M059J (cell line): ENCODE measurements at places on chromosomes 16 and 17.

DNA sequence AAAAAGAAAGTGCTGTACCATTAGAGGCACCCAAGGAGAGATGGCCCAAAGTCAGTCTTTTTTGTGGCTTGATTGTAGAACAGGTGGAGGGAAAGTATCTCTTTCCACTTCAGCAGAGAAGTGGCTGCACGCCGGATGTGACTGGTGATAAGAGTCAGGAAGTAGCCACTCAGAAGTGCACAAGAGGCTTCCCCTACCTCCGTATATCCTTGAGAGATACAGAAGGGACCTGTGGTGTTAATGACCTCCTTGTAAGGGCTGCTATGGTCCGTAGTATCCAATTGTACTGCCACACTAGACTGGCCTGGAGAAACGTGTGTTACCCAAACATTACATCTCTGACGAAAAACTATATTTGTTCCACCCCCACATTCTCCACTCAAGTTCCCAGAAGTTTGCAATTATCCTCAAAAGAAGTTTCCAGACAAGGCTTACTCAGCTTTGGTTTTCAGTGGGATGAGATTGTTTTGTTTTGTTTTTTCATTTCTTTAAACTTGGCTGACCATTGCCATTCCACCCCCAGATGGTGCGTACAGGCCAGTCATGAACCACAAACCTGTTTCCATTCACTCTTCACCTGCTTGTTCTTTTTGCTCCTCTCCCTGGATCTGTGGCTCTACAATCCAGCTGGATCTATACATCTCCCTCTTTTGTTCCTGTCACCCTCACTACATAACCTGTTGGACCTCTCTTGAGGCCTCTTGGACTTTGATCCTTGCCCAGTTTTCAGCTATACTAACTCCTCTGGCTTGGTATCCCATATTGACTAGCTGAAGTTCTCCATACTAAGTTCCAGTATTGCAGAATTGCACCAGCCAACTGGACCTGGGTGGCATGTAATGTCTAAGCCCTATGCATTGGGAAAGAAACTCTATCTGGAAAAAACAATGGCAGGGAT, 20.7 kb upstream of the MED13 start:
- DNase-seq = no peak

DNA sequence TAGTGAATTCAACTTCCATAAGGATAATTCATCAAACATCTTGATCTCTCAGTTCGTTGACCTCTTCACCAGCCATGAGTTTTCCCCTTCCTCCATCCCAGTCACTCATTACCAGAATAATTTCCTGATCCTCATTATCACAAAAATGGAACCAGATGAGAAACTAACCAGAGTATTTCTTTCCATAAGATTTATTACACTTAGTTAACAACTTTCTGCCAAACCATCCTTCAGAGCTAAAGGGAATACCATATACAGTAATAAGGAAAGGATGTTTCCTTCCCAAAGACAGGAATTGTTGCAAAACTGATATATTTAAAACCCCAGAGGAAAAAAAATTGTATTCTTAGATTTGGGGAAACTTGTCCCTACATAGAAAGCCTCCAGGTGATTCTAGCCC, 8.6 kb downstream of the KRTAP29-1 start:
- no peak for DNase-seq

DNA sequence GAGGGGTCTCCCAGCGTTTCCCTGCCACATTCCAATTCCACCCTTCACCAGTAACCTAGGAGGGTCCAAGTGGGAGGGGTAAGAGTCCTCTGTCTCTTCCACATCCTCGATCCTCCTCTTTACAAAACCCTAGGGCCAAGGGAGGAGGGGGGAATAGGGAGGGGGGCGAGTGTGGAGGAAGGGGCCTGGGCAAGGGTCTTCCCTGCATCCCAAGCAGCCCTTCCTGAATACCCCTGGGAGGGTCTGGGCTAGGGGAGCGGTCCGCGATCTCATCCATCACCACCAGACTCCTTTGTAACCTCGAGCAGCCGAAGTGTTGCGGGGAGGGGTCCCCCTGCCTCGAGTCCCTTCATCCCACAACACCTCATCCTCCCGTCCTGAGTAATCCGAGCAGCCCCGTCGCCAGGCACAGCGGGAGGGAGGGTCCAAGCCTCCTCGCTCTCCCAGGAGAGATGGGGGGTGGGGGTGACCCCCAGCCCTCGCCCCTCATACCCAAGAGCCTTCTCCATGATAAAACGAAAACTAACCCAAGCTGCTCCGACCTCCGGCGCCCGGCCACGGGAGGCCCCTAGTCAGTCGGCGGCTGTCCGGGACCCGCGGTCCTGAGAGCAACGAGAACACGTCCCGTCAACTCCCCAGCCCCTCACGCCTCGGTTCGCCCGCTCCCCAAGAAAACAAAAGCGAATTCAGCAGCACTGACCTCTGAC, 502 bp downstream of the SMPD3 start:
- DNase-seq = no peak

- DNase-seq = no peak
Observed at GRCh38 chr16:3030222-3031212, 6.2 kb downstream of the BICDL2 start.

DNA sequence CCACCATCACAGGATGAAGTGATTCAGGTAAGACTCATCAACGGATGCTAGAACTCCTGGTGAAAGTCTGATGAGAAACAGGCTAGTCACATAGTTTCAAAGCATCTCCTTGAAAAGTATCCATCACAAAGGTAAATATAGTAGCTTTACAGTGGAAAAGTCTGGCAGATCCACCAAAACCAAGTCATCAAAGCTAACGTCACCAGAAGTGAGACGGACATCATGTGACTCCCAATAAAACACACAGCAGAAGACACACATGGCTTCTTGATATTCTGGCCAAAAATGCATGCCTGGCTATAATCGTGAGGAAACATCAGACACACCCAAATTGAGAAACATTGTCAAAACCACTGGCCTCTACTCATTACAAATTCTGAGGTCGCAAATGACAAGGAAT, 17.9 kb upstream of the TRPV3 start:
- DNase-seq = peak; percentile 76

GRCh38 chr16:2090777-2091546, 43.2 kb downstream of the TSC2 start:
- DNase-seq = no peak

DNA sequence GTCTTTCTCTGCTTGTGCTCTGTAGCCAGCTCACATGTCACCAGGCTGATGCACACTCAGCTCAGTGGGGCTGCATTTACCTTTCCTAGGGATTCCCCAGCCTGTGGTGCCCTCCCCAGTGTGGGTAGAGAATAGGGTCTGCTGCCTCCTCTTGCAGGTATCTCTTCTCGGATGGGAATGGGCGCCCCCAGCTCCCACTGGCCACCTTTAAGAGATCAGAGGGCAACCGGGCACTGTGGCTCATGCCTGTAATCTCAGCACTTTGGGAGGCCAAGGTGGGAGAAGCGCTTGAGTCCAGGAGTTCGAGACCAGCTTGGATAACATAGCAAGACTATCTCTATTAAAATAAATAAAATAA, 3.3 kb downstream of the XYLT2 start:
- no peak for DNase-seq

GRCh38 chr17:12523244-12523643, 142.4 kb upstream of the MYOCD start:
- no peak for DNase-seq

DNA sequence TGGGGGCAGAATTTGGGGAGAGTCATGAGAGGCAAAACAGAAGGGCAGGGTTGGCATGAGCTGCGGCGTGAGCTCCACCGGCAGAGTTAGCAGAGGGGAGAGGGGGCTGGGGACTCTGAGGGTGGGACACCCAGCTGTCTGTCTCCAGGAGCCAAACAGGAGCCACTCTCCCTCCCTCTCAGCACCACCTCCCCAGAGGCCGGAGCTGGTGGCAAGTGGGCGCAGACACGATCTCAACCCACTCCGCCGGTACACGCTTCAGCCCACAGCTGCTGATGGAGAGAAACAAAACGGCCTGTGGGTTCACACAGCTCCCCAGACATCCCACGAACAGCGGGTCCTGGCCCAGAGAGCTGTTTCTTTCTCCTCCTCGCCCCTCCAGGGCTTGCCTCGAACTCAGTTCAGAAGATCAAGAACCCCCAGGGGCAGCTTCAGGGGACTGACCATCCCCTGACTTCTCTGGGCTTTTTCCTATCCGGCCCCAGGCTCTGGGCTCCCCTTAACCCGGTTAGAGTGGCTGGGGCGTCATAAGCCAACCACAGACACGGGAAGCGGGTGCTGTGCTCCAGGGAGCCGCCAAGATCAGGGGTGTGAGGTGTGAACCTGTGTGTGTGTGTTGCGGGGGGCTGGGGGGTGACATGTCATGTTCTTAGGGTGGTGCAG, 7.6 kb downstream of the RHBDF2 start:
- no peak for DNase-seq

- no peak for DNase-seq
Observed at GRCh38 chr17:82830249-82830661, 9.6 kb downstream of the ZNF750 start.

DNA sequence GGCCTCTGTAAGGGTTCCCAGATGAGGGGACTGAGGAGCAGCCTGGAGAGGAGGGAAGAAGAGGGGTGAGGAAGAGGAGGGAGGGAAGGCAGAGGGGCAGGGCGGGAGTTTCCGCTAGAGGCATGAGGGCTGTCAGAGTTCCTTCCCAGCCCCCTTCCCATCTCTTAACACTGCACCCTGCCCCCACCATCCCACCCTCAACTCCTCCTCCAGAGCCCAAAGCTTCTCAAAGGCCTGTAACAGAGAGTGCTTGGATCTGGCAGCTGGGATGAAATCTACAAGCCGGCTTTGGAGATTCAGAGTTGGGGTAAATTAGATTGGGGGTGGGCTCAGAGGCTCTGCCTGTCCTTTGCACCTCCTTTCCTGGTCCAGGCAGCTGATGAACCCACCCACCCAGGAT, 57.3 kb upstream of the DLX4 start:
- DNase-seq = no peak

GRCh38 chr16:50740736-50741135, 1.1 kb upstream of the CYLD start:
- no peak for DNase-seq

DNA sequence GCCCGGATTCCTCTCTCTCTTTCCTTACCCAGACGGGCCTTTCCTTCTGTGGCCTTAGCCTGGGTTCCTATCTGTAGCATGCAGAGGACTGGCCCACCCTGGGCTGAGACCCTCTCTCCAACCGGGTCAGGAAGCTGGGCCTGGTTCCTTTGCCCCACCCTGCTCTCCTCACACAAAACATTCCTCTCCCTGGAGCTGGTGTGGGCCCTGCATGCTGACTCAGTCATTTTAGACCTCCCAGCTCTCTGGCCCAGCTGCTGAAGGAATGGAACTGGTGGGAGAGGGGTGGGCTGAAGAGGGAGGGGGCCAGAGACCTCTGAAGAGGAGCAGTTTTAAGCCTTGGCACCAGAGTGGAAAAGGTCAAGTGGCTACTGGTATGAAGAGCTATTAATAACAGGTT, 957 bp downstream of the MYL4 start:
- no peak for DNase-seq

DNA sequence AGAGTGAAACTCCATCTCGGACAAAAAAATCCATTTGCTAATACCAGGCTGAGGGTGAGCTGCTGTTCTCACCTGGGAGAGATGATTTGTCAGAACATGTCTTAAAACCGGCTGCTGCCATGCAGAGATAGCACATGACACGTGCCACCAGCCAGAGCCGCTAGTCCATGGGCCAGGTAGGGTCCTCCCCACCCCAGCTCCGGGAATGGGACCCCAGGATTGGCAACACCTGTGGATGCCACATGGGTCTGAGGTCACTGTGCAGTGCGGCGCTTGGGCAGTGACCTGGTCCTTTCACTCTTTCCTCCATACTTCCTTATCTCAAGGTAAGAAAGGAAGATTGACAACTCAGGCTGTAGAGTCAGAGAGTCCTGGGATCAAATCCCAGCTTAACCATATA, 393.3 kb upstream of the TNRC6C start:
- DNase-seq = no peak

GRCh38 chr17:8417806-8418205, 17.9 kb upstream of the NDEL1 start:
- no peak for DNase-seq

DNA sequence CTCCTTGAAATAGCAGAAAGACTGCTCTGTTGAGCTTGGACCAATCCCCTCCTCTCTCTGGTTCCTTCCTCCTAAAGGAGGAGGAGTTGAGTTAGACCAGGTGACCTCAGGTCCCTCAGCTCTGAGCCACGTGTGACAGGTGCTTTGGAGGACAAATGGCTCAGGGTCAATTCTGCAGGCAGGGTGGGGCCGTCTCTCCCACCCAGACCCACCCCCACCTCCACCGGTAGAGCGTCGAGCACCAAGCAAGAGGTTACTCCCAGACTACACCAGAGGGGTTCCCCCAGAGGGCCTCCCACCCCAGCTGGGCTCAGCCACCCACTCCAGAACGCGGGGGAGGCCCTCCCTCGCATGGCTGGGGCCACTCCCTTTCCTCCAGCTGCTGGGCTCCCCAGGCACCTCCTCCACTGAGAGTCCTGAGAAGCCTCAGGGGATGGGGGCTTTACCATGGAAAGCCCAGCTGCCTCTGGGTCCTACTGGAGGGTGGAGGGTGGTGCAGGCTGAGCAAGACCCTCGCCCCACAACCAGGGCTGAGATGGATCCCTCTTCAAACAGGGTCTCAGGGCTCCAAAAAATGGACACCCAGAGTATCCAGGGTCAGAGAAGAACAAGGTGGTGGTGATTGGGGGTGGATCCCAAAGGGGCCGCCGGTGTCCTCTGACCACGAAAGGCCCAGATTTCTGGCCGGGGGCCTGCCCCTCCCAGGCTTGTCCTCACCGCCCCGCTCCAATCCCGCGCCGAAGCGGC, 7.6 kb downstream of the MYO1C start:
- peak; percentile 53 for DNase-seq

GRCh38 chr17:77882040-77882439, 76.5 kb upstream of the TNRC6C start:
- DNase-seq = no peak

DNA sequence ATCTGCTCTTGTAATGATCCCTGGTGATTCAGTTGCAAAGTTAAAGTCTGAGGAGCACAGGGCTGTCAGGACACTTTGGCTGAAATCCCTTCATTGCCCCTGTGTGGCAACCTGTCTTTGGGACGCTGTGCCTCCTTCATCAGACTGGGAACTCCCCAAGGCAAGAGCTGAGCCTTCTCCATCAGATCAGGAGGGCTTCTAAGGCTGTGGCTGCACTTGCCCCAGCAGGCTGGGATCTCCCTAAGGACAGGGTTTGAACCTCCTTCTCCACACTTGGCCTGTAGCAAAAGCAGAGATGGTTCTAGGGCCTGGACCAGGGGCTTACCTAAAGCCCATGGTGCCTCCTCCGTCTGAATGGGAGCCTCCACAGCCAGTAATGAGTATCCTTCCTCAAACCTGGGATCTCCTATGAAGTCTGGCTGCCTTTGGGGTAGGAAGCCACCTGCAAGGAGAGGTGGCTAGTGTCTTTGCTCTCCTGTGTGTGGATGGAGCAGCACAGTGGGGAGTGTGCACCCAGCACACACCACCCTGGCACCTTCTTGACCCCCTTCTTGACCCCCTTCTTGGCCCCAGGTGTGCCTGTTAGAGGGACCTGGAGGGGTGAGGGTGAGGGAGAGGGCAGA, 79.0 kb upstream of the NKD1 start:
- DNase-seq = no peak

DNA sequence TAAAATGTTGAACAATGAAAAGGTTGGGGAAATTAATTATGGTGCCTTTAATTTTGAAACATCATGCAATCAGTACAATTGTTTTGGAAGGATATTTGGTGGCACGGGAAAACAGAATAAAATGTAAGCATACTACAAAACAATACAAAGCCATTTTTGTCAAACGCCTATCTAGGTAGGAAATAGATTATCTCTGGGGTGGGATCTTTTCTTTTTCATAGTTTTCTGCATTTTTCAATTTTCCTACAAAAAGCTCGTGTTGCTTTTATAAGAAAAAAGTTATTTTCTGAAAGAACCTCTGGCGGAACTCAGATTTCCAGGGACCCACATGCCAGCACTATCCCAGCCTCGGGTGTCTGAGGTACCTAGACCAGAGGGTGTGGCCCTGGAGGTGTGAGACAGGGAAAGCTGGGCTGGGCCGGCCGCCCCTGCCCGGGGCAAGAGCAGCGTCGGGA, 961 bp upstream of the MAP3K3 start:
- DNase-seq = no peak
